ENCODE measurements at places on chromosomes 16 and 17. TPM values are rescaled to one million over a fixed set of nuclear protein-coding genes. Genes with fewer than 3 reads are reported as not detected.

DNA sequence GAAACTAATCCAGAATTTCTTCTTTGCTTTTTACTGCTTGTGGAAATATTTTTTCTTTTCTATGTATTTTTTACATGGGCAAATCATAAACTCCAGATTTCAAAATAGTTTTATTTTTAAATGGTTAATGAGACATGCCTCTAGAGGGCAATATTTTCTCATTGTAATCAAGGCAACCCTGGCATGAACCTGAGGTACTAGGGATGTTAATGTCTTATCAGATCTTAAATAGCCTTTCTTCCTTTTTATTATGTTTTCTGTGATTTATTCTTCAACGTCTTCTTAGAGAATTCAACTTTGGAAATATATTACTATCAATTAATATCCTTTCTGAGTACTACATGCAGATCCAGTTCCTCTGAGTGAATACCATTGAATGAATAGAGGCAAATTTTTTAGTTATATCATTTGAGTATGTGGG, 324.7 kb downstream of the BCAS3 start:
- no peak overlapping the region for H3K27ac ChIP-seq
- H3K4me3 ChIP-seq: no peak overlapping the region
- no peaks in the 10 kb centered on the region for H3K36me3 ChIP-seq

DNA sequence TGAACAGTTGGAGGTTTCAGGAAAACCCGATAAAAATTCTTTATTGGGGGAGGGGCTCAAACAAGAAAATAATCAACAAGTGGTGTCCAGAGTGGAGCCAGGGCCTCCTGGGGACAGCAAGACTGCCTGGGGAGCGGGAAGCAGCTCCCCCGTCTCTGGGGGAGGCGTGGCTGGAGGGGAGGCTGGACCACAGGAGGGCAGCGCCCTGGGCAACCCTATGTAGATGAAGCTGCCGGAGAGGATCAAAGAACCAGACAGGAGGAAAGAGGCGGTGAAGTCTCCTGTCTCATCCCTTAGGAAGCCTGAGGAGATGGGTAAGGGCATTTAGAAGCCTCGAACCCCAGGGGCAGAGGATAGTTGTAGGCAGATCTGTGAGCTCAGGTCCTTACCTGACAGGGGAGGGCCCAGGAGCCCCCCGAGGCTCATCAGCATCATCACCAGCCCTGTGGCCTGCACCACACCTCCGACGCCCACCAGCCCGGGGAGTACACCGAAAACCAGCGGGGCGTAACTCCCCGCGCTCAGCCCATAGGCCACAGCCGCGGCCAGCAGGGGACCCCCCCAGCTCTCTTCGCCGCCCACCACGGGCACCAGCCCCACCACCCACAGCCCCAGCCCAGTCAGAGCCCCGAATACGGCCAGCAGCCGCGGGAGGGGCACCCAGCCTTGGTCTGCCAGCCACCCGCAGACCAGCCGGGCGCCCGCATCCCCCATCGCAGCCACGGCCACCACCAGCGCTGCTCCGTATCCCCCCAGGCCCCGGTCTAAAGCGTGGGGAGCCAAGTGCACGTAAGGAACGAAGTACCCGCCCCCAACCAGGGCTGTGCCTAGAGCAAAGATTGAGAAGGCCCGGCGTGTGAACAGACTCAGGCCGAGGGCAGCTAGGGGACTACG, 2.0 kb downstream of the SLC16A11 start:
- H3K4me3 ChIP-seq: peak overlapping the region; percentile 13
- no peak for DNase-seq
- H3K36me3 ChIP-seq: no peaks in the 10 kb centered on the region
- H3K27me3 ChIP-seq: peaks cover 4% of the 10 kb centered on the region
- H3K4me1 ChIP-seq: peaks cover 17% of the 10 kb centered on the region

GRCh38 chr16:22352723-22353122, 21.7 kb downstream of the CDR2 start:
- H3K36me3 ChIP-seq: no peaks in the 10 kb centered on the region
- DNase-seq: no peak
- H3K27me3 ChIP-seq: no peaks in the 10 kb centered on the region
- H3K4me1 ChIP-seq: peaks cover 6% of the 10 kb centered on the region

- H3K4me1 ChIP-seq: no peaks in the 10 kb centered on the region
- no peak overlapping the region for H3K4me3 ChIP-seq
- H3K27ac ChIP-seq: no peak overlapping the region
Observed at GRCh38 chr16:17552351-17552750, 81.6 kb upstream of the XYLT1 start.

MYCBPAP gene
- total RNA-seq: 7.1 TPM

DNA sequence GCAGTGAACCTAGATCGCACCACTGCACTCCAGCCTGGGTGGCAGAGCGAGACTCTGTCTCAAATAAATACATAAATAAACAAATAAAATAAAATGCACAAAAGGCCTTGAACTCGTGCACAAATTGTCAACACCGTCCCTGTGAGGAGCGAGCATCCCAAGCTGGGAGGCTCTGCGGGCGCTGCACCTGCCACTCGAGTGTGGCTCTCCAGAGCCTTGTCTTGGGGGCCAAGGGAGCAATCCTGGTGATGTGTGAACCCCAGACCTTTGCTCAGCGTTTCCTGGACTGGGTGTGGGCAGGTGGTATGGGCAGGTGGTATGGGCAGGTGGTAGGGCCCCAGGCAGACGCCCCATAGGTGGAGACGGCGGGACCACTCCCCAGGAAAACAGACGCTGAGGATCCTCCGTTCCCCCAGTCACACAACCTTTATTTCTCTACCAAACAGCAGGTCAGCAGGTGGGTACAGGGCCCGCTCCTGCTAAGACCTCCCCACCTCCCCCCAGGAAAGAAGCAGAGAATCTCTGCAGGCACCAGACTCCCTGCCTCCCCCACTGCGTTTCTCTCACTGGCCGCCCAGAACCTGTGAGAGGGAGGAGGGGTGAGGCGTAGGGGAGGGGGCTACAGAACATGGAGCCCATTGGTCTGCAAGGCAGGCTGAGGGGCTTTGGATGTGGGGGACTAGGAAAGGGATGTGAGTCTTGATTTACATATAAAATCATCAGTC, 7.4 kb upstream of the P2RX1 start:
- DNase-seq: no peak
- H3K36me3 ChIP-seq: no peaks in the 10 kb centered on the region
- no peak overlapping the region for H3K4me3 ChIP-seq
- no peaks in the 10 kb centered on the region for H3K27me3 ChIP-seq
- no peak overlapping the region for H3K27ac ChIP-seq

ACSM3 gene
- 196 TPM for total RNA-seq

ATP2C2 gene
- 1.1 TPM for total RNA-seq

DNA sequence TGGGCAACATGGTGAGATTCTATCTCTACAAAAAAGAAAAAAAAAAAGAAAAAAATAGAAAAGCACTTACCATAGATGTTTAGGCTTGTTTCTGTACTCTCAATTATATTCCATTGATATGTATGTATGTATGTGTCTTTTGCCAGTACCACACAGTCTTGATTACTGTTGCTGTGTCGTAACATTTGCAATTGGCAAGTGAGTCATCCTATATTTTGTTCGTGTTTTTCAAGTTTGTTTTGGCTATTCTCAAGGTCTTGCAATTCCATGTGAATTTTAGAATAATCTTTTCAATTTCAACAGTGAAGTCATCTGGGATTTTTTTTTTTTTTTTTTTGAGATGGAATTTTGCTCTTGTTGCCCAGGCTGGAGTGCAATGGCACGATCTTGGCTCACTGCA, 19.3 kb downstream of the SPECC1 start:
- no peak for DNase-seq
- peak overlapping the region; percentile 30 for H3K27ac ChIP-seq
- H3K36me3 ChIP-seq: no peaks in the 10 kb centered on the region
- no peaks in the 10 kb centered on the region for H3K27me3 ChIP-seq

ARHGAP23 gene
- 50.3 TPM for total RNA-seq

CDH1 gene
- total RNA-seq: 1.1 TPM

KIF18B gene
- not detected for total RNA-seq

DNA sequence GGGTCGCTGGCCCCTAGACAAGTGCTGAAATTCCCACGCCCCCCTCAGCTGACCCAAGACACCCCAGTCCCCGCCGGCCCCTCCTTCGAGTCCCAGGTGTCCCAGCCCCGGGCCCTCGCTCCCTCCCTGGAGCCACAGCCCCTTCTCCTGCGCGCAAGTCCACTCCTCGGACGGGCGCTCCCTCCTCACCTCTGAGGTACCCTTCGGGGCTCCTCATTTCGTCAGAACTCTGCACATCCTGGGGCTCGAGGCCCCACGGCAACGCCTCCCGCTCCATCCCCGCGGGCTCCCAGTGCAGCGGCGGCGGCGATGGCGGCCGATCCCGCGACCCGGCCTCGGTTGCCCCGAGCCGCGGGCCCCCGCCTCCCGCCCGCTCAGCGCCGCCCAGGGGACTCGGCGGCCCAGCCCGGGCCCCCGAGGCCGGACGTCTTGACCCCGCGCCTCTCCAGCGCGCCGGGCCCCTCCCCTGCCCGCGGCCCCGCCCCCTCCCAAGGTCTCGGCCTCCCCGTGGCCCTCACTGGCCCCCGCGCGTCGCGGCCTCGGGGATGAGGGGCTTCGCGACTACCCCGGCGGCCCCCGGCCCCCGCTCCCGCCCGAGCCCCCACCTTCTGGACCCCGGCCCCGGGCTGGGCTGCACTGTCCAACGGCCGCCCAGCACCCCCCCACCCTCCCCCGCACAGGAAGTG, at the start of gene ZNF768:
Gene ZNF768 (minus strand): TSS at position 430 of the 686 bp plus-strand sequence. CDS start 153 bp downstream, at position 277.
- no peaks in the 10 kb centered on the region for H3K27me3 ChIP-seq
- no peaks in the 10 kb centered on the region for H3K36me3 ChIP-seq
- H3K4me1 ChIP-seq: peaks cover 4% of the 10 kb centered on the region
- peak; percentile 55 for DNase-seq

GRCh38 chr16:74748616-74749026, 26.0 kb downstream of the FA2H start:
- DNase-seq: no peak
- H3K4me1 ChIP-seq: no peaks in the 10 kb centered on the region
- H3K27ac ChIP-seq: no peak overlapping the region
- H3K36me3 ChIP-seq: no peaks in the 10 kb centered on the region
- H3K4me3 ChIP-seq: no peak overlapping the region

DNA sequence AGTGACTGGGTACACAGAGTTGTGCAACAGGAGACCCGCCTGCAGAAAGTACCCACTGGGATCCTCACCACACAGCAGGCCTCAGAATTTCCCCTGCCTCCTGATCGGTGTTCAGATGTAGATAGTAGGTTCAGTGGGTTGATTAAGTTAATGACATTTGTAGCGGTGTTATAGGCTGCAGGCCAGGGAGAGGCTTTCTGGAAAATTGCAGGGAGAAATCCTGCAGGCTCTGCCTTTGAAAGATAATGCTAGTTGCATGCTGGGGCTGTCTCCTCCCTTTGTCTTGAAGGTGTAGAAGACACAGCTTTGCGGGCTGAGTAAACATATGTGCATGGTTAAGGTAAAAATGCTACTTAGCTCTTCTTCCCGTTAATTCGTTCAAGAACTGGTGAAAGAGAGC, 406.3 kb upstream of the RBFOX1 start:
- H3K27me3 ChIP-seq: no peaks in the 10 kb centered on the region
- no peak for DNase-seq
- no peak overlapping the region for H3K27ac ChIP-seq
- no peaks in the 10 kb centered on the region for H3K4me1 ChIP-seq
- no peak overlapping the region for H3K4me3 ChIP-seq

DNA sequence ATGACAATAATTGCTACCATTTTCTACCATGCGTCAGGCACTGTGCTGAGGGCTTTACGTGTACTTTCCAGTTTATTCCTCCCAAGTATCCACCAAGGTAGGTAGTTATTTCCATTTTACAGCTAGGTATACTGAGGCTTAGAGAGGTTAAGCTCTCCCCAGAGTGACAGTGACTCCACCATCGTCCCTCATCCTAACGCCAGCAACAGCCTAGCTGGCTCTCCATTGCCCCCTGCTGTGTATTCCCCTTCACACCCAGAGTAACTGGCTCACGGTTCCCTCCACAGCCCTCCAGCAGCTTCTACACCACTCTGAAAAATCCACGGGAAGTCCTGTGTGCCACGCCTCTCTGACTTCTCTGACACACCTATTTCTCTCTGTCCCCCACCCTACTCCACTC, 7.1 kb upstream of the ASGR1 start:
- no peak overlapping the region for H3K27ac ChIP-seq
- no peaks in the 10 kb centered on the region for H3K4me1 ChIP-seq
- DNase-seq: no peak

GRCh38 chr17:42061646-42062487, 11.5 kb upstream of the C17orf113 start:
- H3K4me3 ChIP-seq: no peak overlapping the region
- H3K36me3 ChIP-seq: no peaks in the 10 kb centered on the region
- H3K27me3 ChIP-seq: no peaks in the 10 kb centered on the region
- H3K27ac ChIP-seq: no peak overlapping the region
- H3K4me1 ChIP-seq: no peaks in the 10 kb centered on the region

NHLRC4 gene
- total RNA-seq: 15.4 TPM

- no peak overlapping the region for H3K4me3 ChIP-seq
- H3K27me3 ChIP-seq: no peaks in the 10 kb centered on the region
- no peaks in the 10 kb centered on the region for H3K4me1 ChIP-seq
- H3K36me3 ChIP-seq: no peaks in the 10 kb centered on the region
- no peak overlapping the region for H3K27ac ChIP-seq
Observed at GRCh38 chr16:2848933-2849725, 8.8 kb downstream of the PRSS22 start.

DNA sequence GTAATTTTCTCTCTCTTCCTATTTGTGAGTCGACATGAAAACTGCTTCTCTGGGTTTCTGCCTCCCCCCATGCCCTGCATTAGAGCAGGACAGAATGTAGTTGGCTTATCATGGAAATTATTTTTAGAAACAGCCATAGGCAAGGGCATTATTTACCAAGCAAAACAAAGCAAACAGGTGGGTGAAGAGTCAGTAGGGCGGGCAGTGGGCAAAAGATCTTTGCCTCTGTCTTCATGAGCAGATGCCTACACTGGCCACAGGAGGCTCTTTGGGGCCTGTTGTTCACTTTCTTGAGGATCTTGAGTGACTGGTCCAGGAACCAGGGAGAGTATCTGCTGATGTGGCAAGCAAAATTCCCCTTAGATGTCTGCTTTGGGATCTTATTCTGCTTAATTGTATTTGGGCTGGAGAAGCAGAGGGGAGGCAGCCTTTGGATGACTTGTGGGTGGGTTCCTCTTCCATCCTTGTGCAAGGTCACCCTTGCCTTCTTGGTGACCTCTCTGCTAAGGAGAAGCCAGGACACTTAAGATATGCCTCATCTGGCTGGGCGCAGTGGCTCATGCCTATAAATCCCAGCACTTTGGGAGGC, 42.5 kb upstream of the CLEC19A start:
- no peak for DNase-seq
- H3K4me3 ChIP-seq: no peak overlapping the region
- no peaks in the 10 kb centered on the region for H3K27me3 ChIP-seq
- H3K4me1 ChIP-seq: no peaks in the 10 kb centered on the region
- H3K36me3 ChIP-seq: no peaks in the 10 kb centered on the region
- H3K27ac ChIP-seq: no peak overlapping the region

- peaks cover 2% of the 10 kb centered on the region for H3K4me1 ChIP-seq
- no peaks in the 10 kb centered on the region for H3K36me3 ChIP-seq
- no peak overlapping the region for H3K4me3 ChIP-seq
- no peak overlapping the region for H3K27ac ChIP-seq
Observed at GRCh38 chr16:10609402-10609774, 29.0 kb upstream of the EMP2 start.

TNFRSF13B gene
- not detected for total RNA-seq

LHX1 gene
- total RNA-seq: 3.6 TPM

Measured in ovary (tissue), 10 donors.